HCT116 (cell line): ENCODE measurements at places on chromosomes 4 and X.

- DNase-seq, result no peak
Observed at GRCh38 chr4:108432418-108432817, 188.0 kb upstream of the RPL34 start.

DNA sequence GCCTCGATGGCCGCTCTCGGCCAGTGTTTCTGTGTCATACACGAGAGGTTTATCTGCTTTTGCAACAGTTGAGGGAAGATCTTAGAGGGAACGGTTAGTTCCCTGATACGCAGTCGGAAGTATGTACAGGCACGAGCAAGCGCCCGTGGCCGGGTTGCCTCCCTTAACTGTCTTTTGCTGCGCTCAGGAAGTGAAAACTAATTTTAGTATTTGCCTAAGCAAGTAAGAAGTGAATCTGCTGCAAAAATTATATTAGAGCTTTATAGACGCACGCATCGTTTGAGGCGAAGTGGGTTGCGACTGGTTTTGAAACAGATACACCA lies 695 bp downstream of the MTM1 start:
- DNase-seq, result no peak

DNA sequence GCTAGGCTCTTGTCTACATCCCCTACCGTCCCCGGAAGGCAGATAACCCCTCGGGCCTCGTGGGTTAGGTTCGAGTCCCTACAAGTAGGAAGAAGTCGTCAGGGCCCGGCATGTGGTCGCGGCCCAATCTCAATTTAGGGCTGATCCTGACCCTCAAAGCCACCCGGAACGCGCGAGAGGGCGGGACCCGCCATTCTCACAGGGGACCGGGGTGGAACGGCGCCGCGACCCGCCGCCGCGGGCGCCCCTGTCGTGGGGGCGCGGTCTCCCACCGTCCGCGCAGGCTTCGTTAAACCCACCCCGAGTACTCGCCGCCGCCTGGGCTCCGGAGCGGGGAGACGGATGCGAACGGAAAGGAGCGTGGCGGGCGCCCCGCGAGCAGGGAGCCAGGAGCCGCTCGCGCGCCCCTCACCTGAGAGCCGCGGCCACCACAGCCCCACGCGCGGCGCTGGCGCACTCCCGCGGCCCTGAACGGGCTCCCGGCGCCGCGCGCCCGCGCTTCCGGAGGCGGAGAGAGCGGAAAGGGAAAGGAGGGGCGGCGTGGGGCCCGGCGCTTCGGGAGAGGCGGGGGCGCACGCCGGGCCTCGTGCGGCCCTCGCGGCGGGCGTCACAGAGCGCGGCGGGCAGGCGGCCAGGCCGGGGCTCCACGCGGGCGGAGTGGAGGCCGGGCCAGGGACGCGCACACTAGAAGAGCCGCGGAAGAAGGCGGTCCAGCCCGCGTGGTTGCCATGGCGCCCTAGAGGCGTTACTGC lies at the start of gene CFAP97:
TSS of gene CFAP97 (minus strand) at position 515 of the 752 bp plus-strand sequence. CDS start 12,804 bp downstream, outside the sequence.
- peak; percentile 53 for DNase-seq

GRCh38 chr4:7264694-7265093 lies 72.4 kb downstream of the SORCS2 start:
- no peak for DNase-seq
